ENCODE measurements at places on chromosomes 2 and 18. TPM values are rescaled to one million over a fixed set of nuclear protein-coding genes. Genes with fewer than 3 reads are reported as not detected.
A peak's percentile ranks its signal among the peaks of the same experiment; 100 is the strongest.

The LIMS4 gene
- not detected for total RNA-seq

The SLC30A3 gene
- total RNA-seq = 0.60 TPM

The GPR17 gene
- not detected for total RNA-seq

The IHH gene
- total RNA-seq = 21.1 TPM

The CIB4 gene
- not detected for total RNA-seq

The ALK gene
- total RNA-seq = not detected

The SLC5A7 gene
- total RNA-seq = 2.8 TPM

The ALPP gene
- total RNA-seq = not detected

The CXCR4 gene
- total RNA-seq = 62.7 TPM

DNA sequence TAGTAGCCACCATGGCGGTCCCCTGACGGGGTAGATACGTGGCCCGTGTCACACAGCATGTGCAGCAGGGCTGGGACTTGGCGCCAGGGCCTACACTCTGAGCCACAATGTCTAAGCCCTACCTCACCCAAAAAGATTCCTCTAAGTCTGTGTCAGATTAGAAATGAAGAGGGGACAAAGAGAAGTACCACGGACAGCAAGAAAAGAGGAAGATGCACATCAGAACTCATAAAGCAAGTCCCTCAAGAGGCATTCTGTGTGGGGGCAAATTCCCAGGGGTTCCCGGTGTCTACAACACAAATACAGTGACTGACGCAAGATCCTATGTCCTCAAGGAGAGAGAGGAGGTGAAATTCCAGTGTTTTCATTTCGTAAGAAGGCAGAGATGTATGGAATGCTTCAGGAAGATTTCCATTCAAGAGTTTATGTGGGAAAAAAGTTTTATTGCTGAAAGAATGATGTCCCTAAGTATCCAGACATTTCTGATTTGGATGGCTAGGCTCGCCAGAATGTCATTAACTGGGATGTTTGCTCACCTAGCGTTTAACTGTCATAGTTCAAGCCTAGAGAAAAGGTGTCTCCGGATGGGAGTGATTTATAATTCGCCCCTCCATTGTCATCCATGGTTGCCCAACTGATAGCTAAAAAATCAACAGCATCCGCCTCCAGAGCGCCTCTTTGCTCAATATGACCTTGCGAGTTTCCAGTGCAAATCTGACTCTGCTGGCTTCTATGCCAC is 75.6 kb upstream of the CHMP1B start:
- H3K27ac ChIP-seq = no peak overlapping the region
- DNase-seq = no peak
- no peak overlapping the region for H3K4me3 ChIP-seq
- no peaks in the 10 kb centered on the region for H3K36me3 ChIP-seq
- H3K27me3 ChIP-seq = no peaks in the 10 kb centered on the region

- H3K4me1 ChIP-seq = peaks cover 10% of the 10 kb centered on the region
- no peak overlapping the region for H3K4me3 ChIP-seq
- H3K27ac ChIP-seq = no peak overlapping the region
- DNase-seq = no peak
- H3K36me3 ChIP-seq = no peaks in the 10 kb centered on the region
Measured at GRCh38 chr2:151767536-151767935, 33.3 kb upstream of the NEB start.

DNA sequence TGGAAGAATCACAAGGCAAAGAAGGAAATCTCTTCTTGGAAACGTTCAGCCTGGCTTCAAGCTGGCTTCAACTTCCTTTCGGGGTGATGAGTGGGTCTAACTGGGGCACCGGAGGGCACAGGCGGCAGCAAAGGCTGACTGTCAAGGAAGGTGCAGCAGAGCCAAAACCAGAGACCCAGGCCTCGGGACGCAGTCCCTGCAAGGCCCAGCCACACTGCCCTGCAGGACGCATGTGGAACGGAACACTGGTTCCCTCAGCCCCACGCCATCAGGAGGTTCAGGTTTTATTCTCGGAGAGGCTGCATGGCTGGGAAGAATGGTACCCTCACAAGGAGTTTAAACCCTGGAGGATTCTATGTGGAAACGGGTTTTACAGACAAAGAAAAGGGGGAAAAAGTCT is 165.5 kb downstream of the HDAC4 start:
- DNase-seq = no peak
- no peaks in the 10 kb centered on the region for H3K36me3 ChIP-seq
- H3K27ac ChIP-seq = no peak overlapping the region

GRCh38 chr18:11005528-11005927 is 143.8 kb downstream of the PIEZO2 start:
- H3K36me3 ChIP-seq = no peaks in the 10 kb centered on the region
- H3K4me1 ChIP-seq = no peaks in the 10 kb centered on the region
- no peak overlapping the region for H3K4me3 ChIP-seq
- H3K27me3 ChIP-seq = no peaks in the 10 kb centered on the region
- DNase-seq = peak; percentile 16
- no peak overlapping the region for H3K27ac ChIP-seq

GRCh38 chr2:9378433-9379390 is 44.6 kb downstream of the ITGB1BP1 start:
- H3K4me3 ChIP-seq = no peak overlapping the region
- no peaks in the 10 kb centered on the region for H3K27me3 ChIP-seq
- DNase-seq = peak; percentile 35
- peaks cover 15% of the 10 kb centered on the region for H3K36me3 ChIP-seq

DNA sequence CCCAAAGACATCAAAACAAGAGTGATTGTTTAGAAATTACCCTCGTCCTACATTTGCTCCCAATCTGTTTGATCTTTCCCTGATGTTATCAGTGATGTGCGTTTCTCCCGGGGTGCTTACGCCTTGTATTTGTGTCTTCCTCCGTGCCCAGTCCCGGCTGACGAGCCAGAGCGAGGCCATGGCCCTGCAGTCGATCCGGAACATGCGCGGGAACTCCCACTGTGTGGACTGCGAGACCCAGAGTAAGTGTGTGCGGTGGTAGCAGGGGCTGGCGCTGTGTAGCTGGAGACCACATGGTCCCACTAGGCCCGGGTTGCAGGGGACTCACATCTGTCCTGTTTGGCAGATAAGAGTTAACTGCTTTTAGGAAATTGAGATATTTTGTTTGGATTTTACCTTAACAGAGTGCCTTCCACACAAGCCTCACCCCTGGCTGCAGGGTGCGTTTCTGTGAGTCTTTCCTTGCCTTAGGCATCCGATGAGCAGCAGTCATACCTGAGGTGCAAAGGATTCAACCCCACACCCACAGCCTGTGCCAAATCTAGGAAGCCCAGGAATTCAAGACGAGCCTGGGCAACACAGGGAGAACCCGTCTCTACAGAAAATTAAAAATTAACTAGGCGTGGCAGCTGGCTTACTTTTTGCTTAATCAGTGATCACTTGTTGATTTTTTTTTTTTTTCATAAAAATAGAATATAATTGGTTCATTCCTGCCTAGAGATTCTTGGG is 127.4 kb downstream of the GBX2 start:
- no peak for DNase-seq
- no peak overlapping the region for H3K27ac ChIP-seq
- no peaks in the 10 kb centered on the region for H3K4me1 ChIP-seq
- H3K4me3 ChIP-seq = no peak overlapping the region
- no peaks in the 10 kb centered on the region for H3K36me3 ChIP-seq

DNA sequence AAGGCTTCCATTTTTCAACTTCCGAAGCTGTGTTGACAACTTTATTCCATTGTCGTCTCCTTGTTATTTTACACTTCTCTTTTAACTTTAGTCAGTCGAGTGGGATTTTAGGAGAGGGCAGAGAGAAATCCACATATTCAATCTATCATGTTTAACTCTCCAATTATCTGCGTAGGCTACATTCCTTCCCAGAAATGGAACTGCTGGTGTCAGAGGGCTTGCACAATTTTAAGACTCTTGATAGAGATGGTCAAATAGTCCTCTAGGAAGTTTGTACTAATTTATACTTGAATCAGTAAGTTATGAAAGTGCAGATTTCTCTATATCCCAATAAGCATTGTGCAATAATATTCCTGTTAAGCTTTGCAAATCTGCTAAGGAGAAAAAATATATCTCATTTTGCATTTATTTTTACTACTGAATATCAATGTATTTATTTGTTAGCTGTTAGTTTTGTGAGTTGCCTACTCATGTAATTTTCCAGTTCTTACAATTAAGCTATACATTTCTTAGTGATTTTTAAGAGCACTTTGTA is 95.6 kb downstream of the CYP26B1 start:
- no peak overlapping the region for H3K4me3 ChIP-seq
- H3K27me3 ChIP-seq = no peaks in the 10 kb centered on the region
- no peaks in the 10 kb centered on the region for H3K36me3 ChIP-seq
- H3K4me1 ChIP-seq = no peaks in the 10 kb centered on the region
- DNase-seq = no peak

GRCh38 chr2:222946700-222947287 is 86.0 kb downstream of the ACSL3 start:
- H3K27me3 ChIP-seq = no peaks in the 10 kb centered on the region
- H3K4me3 ChIP-seq = no peak overlapping the region
- H3K36me3 ChIP-seq = no peaks in the 10 kb centered on the region
- H3K27ac ChIP-seq = no peak overlapping the region

DNA sequence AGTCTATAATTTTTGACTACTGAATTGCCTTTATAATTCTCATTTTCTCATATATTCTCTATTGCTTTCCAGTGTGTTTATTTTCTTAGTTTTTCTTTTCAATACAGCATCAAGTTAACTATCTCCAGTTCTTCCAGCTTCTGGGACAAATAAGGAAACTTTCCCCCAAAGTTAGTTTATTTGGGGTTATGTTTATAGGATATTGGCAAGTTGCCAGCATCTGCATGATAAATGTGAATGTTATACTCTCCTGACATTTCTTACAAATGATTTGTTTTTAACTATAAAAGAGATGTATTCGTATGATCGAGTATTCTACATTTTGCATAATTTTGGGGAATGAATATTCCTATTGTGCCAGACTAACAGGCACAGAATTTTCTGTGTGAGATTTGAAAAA is 140.6 kb upstream of the KCNJ3 start:
- no peaks in the 10 kb centered on the region for H3K27me3 ChIP-seq
- H3K27ac ChIP-seq = no peak overlapping the region
- H3K4me3 ChIP-seq = no peak overlapping the region
- no peaks in the 10 kb centered on the region for H3K4me1 ChIP-seq
- DNase-seq = no peak
- H3K36me3 ChIP-seq = no peaks in the 10 kb centered on the region

GRCh38 chr2:176280867-176281658 is 11.8 kb downstream of the MTX2 start:
- no peak overlapping the region for H3K4me3 ChIP-seq
- H3K4me1 ChIP-seq = no peaks in the 10 kb centered on the region
- no peak overlapping the region for H3K27ac ChIP-seq
- no peak for DNase-seq
- H3K27me3 ChIP-seq = no peaks in the 10 kb centered on the region

GRCh38 chr2:227415538-227416424 is 28.0 kb upstream of the SCYGR1 start:
- peak overlapping the region; percentile 59 for H3K27ac ChIP-seq
- no peaks in the 10 kb centered on the region for H3K36me3 ChIP-seq
- H3K4me3 ChIP-seq = no peak overlapping the region
- DNase-seq = no peak

- H3K27me3 ChIP-seq = no peaks in the 10 kb centered on the region
- no peak overlapping the region for H3K4me3 ChIP-seq
- no peaks in the 10 kb centered on the region for H3K4me1 ChIP-seq
- no peak overlapping the region for H3K27ac ChIP-seq
Measured at GRCh38 chr2:31113765-31114164, 24.5 kb downstream of the GALNT14 start.

GRCh38 chr2:153488072-153488471 is 9.5 kb upstream of the RPRM start:
- H3K27me3 ChIP-seq = no peaks in the 10 kb centered on the region
- H3K27ac ChIP-seq = no peak overlapping the region
- DNase-seq = no peak
- no peaks in the 10 kb centered on the region for H3K4me1 ChIP-seq
- no peak overlapping the region for H3K4me3 ChIP-seq

DNA sequence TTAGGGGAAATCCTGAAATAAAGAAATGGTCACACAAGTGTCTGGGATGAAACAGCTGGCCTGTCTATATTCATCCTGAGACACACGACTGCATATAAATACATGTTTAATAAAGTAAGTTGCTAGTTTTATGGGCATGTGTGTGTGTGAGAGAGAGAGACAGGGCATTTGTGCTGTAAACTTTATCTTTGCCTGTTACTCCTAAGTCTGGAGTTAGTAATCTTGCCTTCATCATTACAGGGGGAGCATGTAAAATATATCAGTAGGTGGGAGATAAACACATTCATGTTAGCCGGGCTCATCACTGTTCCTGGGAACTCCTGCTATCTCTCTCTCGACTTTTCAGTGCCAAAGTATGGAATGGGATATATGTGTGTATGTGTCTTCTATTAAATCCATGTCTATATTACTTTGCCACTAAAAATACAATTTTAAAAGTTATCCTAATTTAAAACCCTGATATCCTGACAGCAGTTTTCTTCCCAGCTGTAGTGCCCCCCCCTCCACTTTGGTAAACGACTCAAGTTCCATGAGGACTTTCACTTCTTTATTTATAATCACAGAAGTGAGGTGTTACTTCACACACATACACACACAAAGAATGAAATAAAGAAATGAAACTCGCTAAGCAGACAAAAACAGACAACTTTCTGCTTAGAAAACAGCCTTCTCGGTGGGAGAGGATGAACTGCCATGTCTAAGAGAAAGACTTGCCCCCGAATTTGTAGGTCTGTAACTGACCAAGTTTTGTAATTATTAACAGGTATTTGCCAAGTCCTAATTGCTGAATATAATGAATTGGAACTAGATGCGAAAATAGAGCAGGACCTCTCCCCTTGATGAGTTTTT is 947 bp downstream of the ZEB2 start:
- H3K36me3 ChIP-seq = no peaks in the 10 kb centered on the region
- H3K27ac ChIP-seq = peak overlapping the region; percentile 89
- no peak for DNase-seq
- H3K4me3 ChIP-seq = peak overlapping the region; percentile 77
- peaks cover 97% of the 10 kb centered on the region for H3K27me3 ChIP-seq

GRCh38 chr2:215699700-215700538 is 264.1 kb upstream of the FN1 start:
- no peak overlapping the region for H3K4me3 ChIP-seq
- H3K36me3 ChIP-seq = no peaks in the 10 kb centered on the region
- no peaks in the 10 kb centered on the region for H3K27me3 ChIP-seq
- H3K27ac ChIP-seq = peak overlapping the region; percentile 69

DNA sequence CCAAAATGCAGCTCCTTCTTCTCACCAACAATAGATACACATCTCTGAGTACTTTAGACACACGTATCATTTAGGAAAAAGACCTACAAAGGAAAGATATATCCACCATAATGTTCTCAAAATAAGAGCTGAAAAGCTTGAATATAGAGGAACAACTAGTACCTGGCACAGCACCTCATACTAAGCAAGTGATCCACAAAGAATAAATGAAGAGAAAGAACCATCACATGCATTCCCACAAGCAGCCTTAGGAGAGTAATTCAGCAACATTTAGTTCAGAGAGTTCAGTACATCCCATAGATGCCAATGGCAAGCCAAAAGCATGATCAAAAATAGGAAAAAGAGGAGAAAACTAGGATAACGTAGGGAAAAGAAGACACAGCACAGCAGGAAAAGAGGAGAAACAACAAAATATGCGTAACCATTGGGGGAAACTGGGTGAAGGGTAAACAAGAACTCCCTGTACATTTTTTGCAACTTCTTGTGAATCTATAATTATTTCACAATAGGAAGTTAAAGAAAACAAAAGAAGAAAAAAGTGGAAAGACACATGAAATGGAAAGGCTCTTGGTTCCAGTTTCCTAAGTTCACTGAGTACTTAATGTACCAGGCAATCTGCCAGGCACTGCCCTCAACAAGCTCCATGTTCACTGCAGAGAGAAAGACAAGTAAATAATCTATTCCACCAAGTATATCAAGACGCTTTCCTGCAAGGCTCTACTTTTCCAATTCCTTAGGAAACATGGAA is 22.3 kb downstream of the CLASP1 start:
- peak; percentile 14 for DNase-seq
- H3K27me3 ChIP-seq = no peaks in the 10 kb centered on the region
- no peaks in the 10 kb centered on the region for H3K36me3 ChIP-seq
- peaks cover 14% of the 10 kb centered on the region for H3K4me1 ChIP-seq
- H3K4me3 ChIP-seq = no peak overlapping the region

Measured in transverse colon (tissue), 4 donors.